ENCODE measurements at places on chromosomes 1 and 21. TPM values are rescaled to one million over a fixed set of nuclear protein-coding genes. Genes with fewer than 3 reads are reported as not detected.

The MACF1 gene
- total RNA-seq, result 37.8 TPM

The DMRTA2 gene
- total RNA-seq, result 0.26 TPM

The NMNAT1 gene
- 2.6 TPM for total RNA-seq

The TNN gene
- total RNA-seq, result not detected

The LAMTOR5 gene
- total RNA-seq, result 179 TPM

The PGLYRP4 gene
- total RNA-seq, result not detected

The GUCA2B gene
- total RNA-seq, result not detected

The TRAF5 gene
- total RNA-seq, result 7.2 TPM

The OR6K3 gene
- not detected for total RNA-seq

The TAS1R1 gene
- total RNA-seq, result not detected

The CD101 gene
- 0.23 TPM for total RNA-seq

The TMEM54 gene
- total RNA-seq, result 44.3 TPM

The CSMD2 gene
- not detected for total RNA-seq

The FAM43B gene
- 5.2 TPM for total RNA-seq

The TLR5 gene
- total RNA-seq, result 0.31 TPM

The TCHH gene
- total RNA-seq, result 0.31 TPM

The AQP10 gene
- not detected for total RNA-seq

The LMO4 gene
- total RNA-seq, result 17.5 TPM

The OR2T10 gene
- total RNA-seq, result not detected

The TMOD4 gene
- not detected for total RNA-seq

The C1orf210 gene
- total RNA-seq, result not detected

The VAV3 gene
- total RNA-seq, result 0.29 TPM

The JMJD4 gene
- total RNA-seq, result 29.9 TPM

The IL10 gene
- not detected for total RNA-seq

The GREM2 gene
- total RNA-seq, result 0.14 TPM

The OR2L3 gene
- total RNA-seq, result not detected

The SOX13 gene
- total RNA-seq, result 16.4 TPM

The DMBX1 gene
- total RNA-seq, result 1.1 TPM

The PPIAL4G gene
- not detected for total RNA-seq

The FHL3 gene
- 7.0 TPM for total RNA-seq

The SAMD13 gene
- total RNA-seq, result 0.58 TPM

The MATN1 gene
- 0.11 TPM for total RNA-seq

The FLG gene
- 0.01 TPM for total RNA-seq

The LIN28A gene
- total RNA-seq, result not detected

The THEM5 gene
- not detected for total RNA-seq

The FALEC gene
- total RNA-seq, result not detected

The CFAP126 gene
- 0.32 TPM for total RNA-seq

The GPR89B gene
- total RNA-seq, result 4.3 TPM

The TCP10L gene
- 0.95 TPM for total RNA-seq

The NUP210L gene
- total RNA-seq, result not detected

The PCP4 gene
- total RNA-seq, result not detected

The PTGFR gene
- not detected for total RNA-seq

The GOLT1A gene
- total RNA-seq, result 4.4 TPM

The SPRR5 gene
- not detected for total RNA-seq

The PLEKHN1 gene
- total RNA-seq, result 6.3 TPM

The DNAH14 gene
- total RNA-seq, result 13.3 TPM

The MAB21L3 gene
- total RNA-seq, result not detected

The MAP10 gene
- 0.83 TPM for total RNA-seq

The LMX1A gene
- not detected for total RNA-seq

The USP1 gene
- 19.2 TPM for total RNA-seq

The RGS4 gene
- total RNA-seq, result not detected
